ENCODE measurements at places on chromosomes 1 and 21.
A peak's percentile ranks its signal among the peaks of the same experiment; 100 is the strongest.

DNA sequence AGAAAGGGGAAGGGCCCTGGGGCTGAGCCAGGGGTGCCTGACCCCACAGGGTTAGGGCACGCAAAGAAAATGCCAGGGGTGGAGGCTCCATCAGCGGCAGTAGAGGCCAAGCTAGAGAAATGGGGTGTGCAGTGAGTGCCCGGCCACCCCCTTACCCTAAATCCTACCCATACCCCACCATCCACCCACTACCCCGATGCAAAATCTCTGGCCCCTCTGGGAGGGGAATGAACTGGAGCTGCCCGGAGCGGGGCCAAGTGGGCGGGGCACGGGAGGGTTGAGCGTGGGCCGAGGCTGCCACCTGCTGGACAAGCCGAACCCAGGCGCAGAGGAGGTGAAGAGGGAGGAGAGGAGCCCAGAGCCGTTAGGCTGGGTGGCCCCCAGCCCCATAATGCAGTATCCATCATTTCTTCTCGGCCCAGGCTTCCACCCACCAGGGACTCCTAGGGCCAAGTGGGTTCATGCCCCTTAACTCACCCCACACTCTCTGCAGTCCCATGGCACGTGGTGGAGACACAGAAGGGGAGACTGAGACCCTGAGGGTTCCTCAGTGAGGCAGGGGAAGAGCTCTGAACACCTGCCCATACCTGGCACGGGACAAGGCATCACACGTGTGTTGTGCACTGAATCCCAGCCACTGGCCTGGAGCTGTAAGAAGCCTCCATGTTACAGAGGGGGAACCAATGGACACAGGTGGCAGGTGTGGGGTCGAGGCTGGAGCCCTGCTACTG lies 1.4 kb upstream of the C1QC start:
- DNase-seq, result peak; percentile 92

- no peak for DNase-seq
These were observed 218.3 kb downstream of the KIF26B start for GRCh38 chr1:245373131-245373530.

DNA sequence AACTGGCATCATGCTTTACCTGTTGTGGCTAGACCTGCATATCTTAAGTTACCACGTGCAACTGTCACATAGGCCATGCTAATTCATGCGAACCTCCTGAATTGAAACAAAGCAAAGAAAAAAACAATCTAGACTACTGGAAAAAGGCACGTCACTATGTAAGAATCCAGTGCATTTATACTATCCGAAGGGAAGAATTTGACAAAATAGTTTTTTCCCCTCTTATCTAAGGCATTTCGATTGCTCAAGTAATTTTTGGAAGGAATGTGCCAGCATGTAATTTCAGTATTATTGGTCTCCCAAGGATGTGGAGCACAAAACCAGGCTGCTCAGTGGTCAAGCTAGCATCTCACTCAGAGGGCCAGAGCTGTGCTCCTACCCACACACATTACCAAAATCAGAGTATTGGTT lies 31.5 kb upstream of the C1orf198 start:
- no peak for DNase-seq

DNA sequence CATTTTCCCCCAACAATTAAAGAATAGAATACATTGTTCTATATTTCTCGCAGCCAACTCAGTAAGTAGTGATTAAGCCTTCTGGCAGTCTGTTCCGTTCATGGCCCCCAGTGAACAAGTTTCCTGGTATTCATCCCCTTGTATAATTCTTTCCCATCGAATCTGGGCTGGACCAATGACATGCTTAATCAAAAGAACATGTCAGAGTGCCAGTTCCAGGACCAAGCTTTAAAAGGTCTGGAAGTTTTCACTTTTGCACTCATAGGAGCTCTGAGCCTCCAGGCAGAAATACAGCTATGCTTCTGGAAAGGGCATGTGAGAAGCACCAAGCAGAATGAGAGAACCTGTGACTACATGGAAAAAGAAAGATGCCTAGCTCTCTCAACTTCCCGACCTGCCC lies 22.5 kb upstream of the DPYD start:
- DNase-seq, result no peak

DNA sequence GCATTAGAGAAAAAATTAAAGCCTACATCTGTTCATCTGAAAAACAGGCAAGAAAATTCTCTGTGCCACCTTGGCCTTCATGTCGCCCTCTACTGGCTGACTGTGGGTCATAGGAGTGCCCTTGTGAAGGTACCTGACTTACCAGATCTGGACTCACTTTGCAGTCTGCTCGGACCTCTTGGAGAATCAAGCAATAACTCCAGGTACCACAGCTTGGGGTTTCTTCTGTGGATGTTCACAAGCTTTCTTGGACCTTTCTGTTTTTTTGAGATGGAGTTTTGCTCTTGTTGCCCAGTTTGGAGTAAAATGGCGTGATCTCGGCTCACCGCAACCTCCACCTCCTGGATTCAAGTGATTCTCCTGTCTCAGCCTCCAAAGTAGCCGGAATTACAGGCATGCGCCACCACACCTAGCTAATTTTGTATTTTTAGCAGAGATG lies 2.4 kb upstream of the PRAMEF18 start:
- no peak for DNase-seq

GRCh38 chr1:247211339-247211738 lies 39.5 kb upstream of the ZNF124 start:
- DNase-seq, result no peak

DNA sequence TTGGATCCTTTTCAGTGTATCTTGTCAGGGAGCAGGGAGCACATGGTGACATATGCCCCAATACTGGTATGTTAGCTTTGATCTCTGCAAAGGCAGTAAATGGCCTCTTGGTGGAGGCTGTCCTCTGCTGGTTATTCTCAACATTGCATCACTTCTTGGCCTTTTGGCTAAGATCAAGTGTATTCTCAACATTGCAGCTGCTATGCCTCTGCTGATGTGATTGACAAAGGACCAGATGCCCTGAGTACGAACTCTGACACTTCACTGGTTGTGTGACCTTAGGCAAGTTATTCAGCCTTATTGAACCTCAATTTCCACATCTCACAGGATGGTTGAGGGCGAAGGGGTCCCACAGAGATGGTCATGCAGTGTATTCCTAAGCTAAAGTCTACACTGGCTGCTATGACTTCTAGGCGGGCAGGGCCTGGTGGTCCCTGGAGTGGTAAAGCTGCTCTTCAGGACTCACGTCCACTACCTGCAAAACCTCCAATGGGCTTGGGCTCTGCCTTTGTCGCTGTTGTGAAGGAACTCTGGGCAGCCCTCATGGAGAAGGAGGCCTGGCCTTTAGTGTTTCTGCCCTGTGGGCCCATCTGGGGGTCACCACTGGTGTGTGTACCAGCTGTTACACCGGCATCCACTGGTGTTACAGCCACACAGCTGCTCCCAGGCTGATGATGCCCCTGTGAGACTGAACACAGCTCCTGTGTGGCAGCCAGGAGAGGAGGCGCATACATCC lies 64.8 kb downstream of the DNTTIP2 start:
- DNase-seq, result peak; percentile 67

DNA sequence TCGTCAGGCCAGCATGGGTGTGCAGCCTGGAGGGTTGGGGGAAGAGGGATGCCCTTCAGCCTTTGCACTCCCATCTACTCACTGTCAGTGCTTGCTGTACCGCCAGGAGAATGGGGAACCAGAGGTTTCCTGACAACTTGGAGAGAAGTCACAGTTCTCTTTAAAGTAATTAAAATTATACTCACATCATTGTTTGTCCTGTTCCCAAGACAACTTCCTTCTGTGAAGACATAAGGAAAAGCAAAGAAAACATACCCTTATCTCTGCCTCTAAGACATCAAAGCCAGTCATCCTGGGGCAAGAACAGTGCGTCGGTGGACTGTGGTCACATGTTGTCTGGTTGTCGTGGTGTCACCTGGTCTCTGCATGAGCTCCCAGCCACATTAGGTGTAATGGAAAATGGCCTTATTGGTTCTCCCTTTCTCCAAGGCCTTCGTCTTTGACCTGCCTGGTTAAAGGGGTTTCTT lies 17.6 kb downstream of the TRAF5 start:
- no peak for DNase-seq

GRCh38 chr1:85650645-85651044 lies 57.6 kb downstream of the ZNHIT6 start:
- DNase-seq, result no peak

- no peak for DNase-seq
These were observed 54.4 kb downstream of the FAM78B start for GRCh38 chr1:166112425-166112824.

DNA sequence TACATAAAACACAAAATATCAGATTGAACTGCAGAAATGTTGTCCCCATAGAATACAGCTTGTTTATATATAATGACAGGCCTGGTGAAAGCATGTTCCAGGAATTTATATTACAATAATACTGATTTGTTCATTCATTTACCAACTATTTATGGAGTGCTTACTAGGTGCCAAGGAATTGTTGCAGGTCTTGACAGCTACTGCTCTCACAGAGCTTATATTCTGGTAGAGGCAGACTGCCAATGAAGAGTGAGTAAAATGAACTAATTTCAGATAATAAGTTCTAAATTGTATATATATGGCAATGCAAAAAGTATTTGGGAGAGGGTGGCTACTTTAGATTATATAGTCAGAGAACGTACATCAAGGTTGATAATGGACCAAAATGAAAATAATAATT lies 152.0 kb downstream of the COQ8A start:
- no peak for DNase-seq

DNA sequence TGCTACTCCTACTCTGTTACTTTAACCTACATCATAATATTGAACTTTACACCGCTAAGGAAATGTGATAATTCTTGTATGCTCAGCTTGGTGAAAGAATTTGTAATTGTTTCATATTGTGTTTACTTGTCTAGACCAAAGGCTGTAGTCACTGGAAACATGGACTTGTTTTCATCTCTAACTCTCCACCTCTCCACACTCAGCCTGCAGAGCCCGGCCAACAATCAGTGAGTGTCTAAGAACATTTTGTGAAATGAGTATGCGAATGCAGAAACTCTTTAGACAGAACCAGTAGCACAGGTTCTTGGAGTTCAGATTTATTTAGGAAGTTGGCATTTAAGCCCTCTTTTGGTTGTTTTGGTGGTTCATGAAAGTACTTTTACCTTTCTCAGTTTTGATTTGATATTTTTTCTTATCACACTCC lies 3.2 kb upstream of the RWDD3 start:
- no peak for DNase-seq

DNA sequence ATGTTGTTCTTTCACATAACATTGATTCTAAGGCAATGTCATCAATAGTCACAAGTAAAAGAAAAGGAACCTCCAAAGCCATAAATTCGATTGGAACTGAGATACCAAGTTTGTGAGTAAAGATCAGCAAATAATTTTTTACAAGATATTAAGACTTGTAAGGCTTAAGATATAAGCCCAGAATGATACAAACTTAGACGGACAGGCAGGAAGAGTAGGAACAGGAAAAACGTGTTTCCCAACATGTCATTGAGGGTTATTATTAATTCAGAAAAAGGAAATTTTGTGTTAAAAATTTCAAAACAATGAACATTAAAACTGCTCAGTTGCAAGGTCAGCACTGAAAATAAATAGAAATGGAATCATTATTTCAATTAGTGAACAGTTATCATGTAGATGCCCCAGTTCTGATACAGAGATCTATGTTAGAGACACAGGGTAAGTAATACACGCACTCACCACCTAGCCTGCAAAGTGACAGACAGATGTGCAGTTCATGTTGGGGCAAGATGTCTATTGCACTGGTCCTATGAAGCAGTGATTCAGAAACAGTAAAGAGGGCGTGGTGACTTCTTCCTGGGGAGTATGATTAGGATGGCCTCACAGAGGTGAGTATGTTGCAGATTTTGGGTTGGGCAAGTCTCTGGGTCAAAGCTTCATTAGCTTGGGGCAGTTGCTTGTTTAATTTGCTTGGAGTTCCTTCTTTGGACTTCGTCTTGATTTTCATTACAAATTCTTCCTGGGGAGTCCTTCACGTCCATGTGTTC lies 284.4 kb downstream of the SETD4 start:
- DNase-seq, result no peak

DNA sequence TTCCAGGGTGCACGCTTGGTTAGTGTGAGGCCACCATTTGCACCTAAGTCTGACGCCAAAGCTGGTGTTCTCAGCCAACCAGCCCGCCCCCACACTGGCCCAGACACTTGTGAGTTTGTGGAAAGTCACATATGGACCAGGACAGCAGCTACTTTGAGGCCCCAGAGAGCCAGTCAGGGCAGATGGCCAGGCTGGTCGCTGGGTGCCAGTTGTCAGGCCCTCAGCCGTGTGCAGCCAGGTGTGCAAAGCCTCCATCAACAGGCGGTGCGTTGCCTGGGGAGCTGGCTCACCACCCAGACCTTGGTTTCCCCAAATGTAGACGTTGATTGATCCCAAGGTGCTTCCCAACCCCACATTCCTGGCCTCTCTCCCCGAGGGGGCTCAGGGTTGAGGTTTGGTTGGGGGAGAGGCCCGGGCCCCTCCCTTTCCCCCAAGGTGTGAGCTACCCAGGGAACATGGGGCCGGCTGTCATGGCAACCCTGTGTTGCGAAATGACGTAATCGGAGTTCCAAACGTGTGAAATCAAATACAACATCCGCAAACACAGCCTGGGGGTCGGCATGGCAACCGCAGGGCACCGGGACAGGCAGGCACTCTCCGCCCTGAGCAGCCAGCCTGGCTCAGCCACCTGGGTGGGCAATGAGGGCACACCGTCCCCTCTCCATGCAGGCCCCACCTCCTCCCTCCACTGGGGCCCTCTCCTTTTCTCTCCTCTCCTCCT lies 42.2 kb upstream of the WNT4 start:
- DNase-seq, result no peak

DNA sequence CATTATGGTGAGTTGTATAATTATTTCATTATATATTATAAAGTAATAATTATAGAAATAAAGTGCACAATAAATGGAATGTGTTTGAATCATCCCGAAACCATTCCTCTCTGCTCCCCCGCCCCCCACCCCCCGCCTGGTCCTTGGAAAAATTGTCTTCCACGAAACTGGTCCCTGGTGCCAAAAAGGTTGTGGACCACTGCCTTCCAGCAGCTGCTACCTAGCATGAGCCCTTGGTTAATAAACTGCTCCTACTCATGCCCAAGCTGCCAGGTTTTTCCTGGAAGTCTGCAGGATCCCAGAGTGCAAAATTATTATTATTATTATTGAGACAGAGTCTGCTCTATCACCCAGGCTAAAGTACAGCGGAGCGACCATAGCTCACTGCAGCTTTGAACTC lies 6.8 kb upstream of the IFNGR2 start:
- no peak for DNase-seq

GRCh38 chr1:158933621-158934020 lies 2.3 kb downstream of the PYHIN1 start:
- no peak for DNase-seq

DNA sequence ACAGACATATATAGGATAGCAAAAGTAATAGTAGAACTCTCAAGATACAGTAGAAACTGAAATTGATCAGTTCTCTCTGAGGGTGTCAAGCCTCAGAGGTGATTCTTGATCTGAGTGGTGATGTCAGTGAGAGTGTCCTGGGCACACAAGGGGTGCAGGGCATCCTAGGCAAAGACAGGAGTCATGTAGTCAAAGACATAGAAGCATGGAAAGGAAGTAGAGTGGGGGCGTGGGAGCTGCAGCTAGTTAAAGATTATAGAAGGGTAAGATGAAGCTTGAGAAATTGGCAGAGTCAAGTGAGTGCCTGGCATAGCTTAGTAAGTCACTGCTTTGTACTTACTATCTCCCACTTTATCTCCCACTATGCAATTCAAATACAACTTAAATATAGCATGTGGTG lies 22.8 kb downstream of the CDC7 start:
- no peak for DNase-seq
